ENCODE measurements at places on chromosomes 13 and 19.

GRCh38 chr13:26941345-26942174, 181.0 kb upstream of the GPR12 start:
- DNase-seq, result no peak

DNA sequence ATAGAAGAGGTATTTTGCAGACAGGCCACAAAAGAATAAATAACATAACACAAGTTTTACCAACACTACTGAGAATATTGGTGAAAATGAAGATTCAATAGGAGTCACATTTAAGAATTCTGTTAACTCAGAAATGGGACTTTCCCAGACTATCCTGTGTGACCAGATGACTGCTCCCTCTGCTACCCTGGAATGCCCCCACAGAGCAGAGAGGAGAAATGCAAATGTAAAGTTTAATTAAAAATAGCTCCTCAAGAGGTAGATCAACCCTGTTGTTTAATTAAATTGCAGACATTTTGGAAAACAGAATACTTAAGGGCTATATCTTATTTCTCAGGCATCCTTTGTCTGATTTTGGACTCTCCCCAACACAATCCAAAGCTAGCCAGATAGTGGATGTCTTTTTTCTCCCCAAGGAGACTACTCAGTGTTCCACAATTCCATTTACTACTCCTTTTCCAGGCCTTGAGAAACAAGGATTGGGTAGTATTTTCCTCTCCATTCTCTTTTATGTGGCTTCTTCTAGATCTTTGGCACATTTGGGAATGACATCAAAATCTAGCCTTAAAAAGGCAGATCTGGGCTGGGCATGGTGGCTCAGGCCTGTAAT, 104.7 kb upstream of the TSC22D1 start:
- DNase-seq, result no peak

- DNase-seq, result no peak
These were observed 8.3 kb downstream of the PLEKHG2 start for GRCh38 chr19:39420769-39421168.

DNA sequence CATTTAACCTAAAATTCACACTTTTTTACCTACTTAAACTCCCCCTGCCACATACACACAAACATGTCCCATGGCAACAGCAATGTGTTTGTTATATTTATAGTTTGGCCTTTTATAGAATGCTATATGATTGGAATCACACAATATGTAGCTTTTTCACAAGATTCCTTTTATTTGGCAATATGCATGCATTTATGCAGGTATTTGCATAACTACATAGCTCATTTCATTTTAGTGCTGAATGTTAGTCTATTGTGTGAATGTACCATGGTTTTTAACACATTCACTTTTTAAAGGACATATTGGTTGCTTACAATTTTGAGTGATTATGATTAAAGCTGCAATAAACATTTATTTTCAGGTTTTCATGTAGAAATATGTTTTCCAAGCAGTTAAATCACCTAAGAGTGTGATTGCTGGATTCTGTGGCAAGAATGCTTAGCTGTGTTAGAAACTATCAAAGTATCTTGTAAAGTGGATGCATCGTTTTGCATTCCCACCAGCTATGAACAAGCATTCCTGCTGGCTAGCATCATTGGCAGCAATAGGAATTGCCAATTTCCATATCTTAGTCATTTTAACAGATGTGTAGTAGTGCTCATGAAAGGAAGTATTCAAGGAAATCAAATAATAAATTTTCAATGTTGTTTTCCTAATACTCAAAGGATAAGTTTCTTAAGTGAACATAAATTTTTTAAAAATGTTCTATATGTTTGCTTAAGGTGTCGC, 557.0 kb downstream of the SLITRK1 start:
- no peak for DNase-seq

DNA sequence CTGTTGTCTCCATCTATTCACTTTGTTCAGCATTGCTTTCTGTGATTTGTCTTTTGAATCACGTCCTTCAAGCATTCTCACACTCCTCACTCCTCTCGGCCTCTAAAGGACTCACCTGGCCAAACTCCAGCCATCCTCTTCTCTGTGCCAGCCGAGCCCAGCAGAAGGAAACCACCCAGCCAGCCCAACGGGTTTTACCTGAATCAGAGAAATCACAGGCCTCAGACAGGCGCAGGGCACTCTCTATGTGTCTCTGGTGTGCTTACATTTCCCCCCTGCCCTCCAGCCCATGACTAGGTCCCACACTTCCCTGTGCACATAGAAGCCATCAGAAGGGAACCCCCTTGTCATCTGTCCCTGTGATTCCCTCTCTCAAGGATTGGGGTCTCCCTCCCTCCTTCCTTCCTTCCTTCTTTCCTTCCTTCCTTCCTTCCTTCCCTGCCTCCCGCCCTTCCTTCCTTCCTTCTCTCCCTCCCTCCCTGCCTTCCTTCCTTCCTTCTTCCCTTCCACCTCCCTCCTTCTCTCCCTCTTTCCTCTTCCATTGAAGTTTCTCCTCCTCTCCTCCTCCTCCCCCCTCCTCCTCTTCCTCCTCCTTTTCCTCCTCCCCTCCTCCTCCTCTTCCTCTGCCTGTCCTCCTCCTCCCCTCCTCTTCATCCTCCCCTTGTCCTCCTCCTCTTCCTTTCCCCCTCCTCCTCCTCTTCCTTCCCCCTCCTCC, 8.8 kb upstream of the ZNF541 start:
- no peak for DNase-seq

GRCh38 chr19:41341669-41342490, 11.8 kb downstream of the TGFB1 start:
- no peak for DNase-seq

GRCh38 chr13:101845245-101846020, 393.0 kb downstream of the ITGBL1 start:
- DNase-seq, result no peak

GRCh38 chr13:72537395-72537780, 190.0 kb downstream of the MZT1 start:
- no peak for DNase-seq

DNA sequence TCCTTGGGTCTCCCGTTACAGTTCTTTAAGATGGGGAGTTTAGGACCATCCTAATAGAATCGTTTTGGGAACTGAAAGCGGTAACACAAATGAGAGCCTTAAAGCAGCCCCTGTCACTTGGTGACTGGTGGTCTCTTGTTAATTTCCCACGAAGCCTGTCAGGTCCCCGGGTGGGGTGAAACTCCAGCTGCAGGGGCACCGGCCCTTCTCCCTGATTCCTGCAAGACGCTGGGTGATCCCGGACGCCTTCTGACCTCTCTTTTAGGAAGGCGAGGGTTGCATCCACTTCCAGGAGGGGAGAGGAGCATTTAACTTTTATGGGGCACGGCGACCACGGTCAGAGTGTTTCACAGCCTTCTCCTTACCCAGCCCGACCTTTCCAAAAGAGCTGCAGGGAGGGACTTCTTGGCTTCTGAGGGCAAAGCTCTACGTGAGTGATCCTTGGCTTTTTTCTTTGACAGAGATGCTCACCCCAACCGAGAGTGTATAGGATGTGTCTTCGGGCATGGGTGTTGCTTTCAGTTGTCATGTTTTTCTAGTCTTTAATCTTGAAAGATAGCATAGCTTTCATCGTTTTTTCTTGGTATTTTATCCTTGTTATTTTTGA, 688 bp downstream of the ZNF225 start:
- no peak for DNase-seq

- DNase-seq, result no peak
These were observed 3.2 kb downstream of the CRLF1 start for GRCh38 chr19:18603255-18603957.

- DNase-seq, result no peak
These were observed 122.3 kb downstream of the DNAJC15 start for GRCh38 chr13:43145534-43146196.
